ENCODE measurements at places on chromosomes 4 and X.

- no peak for DNase-seq
Measured at GRCh38 chr4:110854021-110854678, 231.3 kb upstream of the PITX2 start.

DNA sequence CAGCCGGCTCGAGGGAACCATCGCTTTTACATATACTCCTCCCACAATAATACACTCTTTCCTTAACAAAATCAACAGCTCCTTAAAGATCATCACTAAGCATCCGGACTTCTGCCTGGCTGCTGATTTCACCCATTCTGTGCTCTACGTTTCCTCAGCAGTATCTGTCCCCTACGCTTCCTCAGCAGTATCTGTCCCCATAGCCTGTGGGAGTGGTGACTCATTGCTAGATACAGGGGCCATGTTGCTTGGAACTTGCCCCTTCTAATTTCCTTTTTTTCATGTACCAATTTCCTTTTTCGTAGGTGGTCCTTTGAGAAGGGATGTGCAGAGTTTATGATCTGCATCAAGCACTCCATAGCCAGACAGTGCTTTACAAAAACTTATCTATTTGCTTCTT, 18.6 kb downstream of the MAP3K15 start:
- DNase-seq, result no peak

- no peak for DNase-seq
Measured at GRCh38 chrX:6383488-6383887, 151.4 kb downstream of the VCX3A start.

- no peak for DNase-seq
Measured at GRCh38 chrX:34658326-34658725, 1.2 kb upstream of the TMEM47 start.

- no peak for DNase-seq
Measured at GRCh38 chrX:1483843-1484637, 31.3 kb upstream of the ASMTL start.

DNA sequence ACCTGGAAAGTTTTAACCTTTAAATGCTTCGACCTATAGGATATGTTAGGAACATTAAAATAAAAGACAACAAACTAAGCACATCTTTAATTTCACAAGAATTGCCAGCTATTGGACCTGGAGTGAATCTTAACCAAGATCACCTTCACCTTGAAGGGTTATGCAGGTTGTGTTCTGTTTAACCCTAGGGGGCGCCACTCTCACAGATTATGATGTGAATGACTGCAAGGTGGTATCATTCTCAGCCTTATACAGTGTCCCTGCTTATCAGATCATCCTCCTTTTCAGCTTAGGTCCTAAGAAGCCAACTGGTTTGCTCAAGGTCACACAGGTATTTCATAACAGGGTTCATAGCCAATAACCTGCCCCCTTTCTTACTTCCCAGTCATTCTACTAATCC, 23.5 kb downstream of the INTS6L start:
- no peak for DNase-seq

DNA sequence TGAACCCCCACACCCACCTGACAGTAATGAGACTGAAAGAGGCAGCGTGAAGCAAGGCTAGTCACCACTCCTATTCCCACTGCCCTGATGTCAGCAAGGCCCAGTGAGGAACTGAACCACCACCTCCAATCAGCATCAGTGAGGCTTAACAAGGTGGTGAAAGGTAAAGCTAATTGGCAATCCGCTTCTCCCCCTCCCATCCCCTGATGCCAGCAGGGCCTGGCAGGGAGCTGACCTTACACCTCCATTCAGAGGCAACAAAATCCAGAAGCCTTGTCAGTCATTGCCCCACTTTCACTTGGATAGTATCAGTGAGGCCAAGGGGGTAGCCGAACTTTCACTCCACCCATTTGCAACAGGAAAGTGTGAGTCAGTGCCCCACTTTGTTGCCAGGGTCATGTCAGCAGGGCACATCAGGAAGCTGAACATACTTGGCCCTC, 60.8 kb downstream of the AWAT2 start:
- DNase-seq, result no peak

DNA sequence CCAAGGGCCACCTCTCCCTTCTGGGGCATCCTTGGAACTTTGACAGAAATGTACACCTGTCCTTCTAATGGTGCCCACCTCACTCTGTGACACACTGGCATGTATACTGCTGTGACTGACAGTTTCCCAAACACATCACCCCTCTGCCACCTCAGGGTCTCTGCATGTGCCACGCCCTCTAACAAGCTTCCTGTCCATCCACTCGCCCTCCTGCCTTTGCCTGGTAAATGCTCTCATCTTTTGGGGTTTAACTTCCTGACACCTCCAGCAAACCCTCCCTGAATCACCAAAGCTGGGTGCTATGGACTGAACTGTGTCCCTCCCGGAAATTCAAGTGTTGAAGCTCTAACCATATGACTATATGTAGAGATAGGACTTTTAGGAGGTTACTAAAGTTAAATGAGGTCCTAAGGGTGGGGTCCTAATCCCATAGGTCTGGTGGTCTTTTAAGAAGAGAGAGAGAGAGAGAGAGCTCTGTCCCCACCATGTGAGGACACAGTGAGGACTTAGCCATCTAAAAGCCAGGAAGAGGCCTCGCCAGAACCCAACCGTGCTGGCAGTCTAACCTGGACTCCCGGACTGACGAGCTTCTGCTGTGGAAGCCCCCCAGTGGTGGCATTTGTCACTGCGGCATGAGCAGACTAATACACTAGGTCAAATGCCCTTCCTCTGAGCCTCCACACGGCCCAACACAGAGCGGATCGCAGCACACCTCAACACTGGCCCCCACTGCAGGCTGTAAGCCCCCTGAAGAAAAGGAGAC, 95.6 kb downstream of the AFAP1 start:
- peak; percentile 53 for DNase-seq

DNA sequence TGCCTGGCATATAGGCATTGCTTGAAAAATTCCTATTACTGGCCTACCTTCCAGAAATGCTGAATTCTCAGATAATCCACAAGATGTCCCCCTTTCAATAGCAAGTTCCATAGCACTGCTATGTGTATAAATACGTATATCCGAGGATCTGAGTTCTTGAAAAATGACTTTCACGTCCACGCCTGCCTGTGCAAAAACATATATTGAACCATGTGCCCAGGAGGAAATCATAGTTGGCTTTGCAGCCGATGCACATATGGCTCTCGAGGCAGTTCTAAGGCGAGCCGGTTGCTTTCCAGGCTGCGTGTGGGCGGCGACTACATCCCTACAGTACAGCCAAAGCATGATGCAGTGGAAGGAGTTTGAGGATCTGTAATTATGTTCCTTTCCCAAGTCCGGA, 55.4 kb upstream of the ESX1 start:
- no peak for DNase-seq

DNA sequence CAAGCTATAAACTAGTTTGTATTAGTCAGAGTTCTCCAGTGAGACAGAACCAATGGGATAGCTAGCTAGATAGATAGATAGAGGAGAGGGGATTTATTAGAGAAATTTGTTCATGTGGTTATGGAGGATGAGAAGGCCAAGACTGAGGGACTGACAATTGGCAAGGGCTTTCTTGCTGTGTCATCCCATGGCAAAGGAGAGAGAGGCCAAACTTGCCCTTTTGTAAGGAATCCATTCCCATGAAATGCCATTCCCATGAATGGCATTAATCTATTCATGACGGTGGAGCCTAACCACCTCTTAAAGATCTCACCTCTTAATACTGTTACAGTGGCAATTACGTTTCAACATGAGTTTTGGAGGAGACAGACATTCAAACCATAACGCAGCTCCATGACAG, 58.1 kb downstream of the LINC00632 start:
- no peak for DNase-seq

DNA sequence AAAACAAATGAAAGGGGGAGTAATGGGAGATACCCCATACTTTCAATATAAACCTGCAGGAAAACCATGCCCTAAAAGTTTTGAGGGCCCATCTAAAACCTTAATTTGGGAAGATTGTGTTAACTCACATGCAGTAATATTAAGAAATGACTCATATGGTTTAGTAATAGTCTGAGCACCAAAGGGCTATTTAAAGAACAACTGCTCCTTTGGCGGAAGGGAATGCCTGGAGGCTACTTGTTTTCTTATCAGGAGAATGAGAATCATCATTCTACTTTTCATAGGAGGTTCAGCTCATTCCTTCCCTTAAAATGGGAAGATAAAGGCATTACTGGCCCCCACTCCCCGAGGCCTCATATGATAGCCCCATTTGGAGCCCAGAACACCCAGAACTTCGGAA, 47.6 kb downstream of the SPIN3 start:
- no peak for DNase-seq

DNA sequence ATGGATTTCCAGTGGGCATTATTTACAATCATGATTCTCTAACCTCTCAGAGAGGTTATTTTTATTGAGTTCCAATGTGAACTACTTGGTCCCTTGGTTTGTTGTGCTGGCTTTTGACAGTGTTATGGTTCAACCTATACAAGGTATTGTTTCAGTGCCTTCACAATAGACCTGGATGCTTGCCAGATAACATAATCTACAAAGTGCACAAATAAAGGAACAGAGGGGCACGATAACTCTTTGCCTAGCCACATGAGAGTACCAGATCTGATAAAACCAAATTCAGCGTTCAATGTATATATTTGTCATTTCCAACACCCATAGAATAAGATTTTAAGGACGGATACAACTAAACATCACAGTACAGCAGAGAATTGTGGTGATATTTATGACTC, 120.8 kb downstream of the RASL11B start:
- DNase-seq, result no peak

DNA sequence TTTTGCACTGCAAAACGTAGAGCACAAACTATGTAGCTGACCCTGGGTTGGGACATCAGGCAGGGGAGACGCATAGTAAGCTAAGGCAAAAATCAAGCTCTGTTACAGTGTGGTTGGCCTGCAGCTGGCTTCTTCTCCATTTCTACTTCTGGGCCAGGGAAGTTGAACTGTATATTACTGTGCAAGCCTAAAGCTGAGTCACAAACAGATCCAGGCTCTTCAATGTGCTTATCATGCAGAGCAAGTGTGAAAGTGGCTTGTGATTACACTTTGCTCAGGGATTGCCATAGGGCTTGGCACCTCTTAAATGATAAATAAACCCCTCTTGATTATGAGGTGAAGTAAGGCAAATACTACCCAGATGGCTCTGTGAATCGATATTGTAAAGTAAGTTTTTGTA, 40.5 kb downstream of the CLDN34 start:
- no peak for DNase-seq

Data from stimulated activated CD8-positive, alpha-beta memory T cell treated with anti-CD3 and anti-CD28 coated beads, Interleukin-4, amount 100 ng/mL, for 4 hours (primary cell).